ENCODE measurements at places on chromosomes 6 and 20. TPM values are rescaled to one million over a fixed set of nuclear protein-coding genes. Genes with fewer than 3 reads are reported as not detected.

- DNase-seq, result no peak
Observed at GRCh38 chr6:169850746-169851145, 99.3 kb downstream of the ERMARD start.

RBL1 gene
- 34.6 TPM for total RNA-seq

- peak; percentile 91 for DNase-seq
Observed at GRCh38 chr6:3247255-3248146, 11.2 kb upstream of the PSMG4 start.

GRCh38 chr6:4531406-4531805 is 244.8 kb upstream of the CDYL start:
- DNase-seq, result no peak

EPB41L1 gene
- 8.8 TPM for total RNA-seq

DNA sequence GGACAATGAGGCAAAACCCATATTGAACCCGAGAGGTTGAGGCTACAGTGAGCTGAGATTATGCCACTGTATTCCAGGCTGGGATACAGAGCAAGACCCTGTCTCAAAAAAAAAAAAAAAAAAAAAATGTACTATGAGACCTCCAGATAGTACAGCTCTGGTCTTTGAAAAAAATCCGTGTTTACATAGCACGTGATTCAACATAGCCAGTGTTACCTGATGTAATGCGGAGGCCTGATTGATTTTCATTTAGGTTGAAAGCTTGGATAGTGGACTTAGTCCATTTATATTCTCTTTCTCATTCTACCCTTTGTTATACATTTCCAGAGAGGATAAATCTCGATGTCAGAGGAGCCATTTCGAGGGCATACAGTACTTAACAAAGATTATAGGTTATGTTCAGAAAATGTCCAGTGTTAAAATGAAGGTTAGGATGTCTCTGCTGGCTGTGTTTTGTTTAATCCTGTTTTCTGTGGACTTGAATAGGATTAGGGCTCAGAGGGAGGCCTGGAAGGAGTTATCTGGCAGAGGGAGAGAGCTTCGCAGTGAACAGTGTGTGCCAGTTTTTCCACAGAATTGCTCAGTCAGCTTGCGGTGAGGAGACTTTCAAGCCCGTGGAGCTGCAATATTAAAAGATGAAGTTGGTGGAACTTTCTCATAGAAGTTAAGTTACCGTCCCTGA is 33.9 kb upstream of the BCLAF1 start:
- DNase-seq, result no peak

GRCh38 chr6:109526905-109527628 is 44.0 kb upstream of the ZBTB24 start:
- peak; percentile 70 for DNase-seq

DNA sequence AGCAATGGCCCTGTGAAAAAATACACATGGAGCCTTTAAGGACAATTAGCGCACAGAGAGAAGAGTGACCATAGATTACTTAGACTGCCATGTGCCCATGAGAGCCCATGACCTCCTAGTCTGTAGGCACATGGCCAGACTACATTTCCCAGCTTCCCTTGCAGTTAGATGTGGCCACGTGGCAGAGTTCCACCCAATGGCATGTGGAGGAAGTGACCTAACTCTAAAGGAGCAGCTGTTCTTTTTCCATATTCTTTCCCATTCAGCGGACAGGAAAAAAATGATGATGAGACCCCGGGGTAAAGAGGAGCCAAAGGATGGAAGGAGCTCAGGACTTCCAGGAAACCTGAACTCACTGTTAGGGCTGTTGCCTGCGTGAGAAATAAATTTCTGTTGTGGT is 116.6 kb downstream of the CBLN4 start:
- DNase-seq, result peak; percentile 17

- DNase-seq, result no peak
Observed at GRCh38 chr6:51720327-51720726, 367.1 kb downstream of the PKHD1 start.

- DNase-seq, result peak; percentile 67
Observed at GRCh38 chr6:116561377-116562018, 7.9 kb downstream of the CALHM4 start.

DNA sequence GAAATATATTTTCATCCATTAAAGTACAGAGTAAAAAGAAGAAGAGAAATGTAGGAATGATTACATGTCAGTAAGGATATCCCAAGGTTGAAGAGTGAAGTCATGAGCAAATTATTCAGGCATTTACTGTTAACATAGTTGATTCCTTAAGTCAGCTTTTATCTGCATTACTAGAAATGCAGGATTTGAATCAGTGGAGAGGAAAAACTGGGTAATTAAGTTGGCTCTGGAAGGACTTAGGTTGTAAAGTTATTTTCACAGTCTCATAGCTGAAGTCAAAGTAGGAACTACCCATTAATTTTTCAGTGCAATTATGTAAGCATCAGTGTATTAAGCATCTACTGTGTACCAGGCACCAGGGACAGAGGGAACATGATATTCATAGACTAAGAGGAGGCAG is 7.8 kb downstream of the NAA20 start:
- DNase-seq, result no peak

- DNase-seq, result peak; percentile 76
Observed at GRCh38 chr20:18524646-18525045, 16.9 kb downstream of the SEC23B start.

GRCh38 chr6:32436186-32436585 is 3.5 kb upstream of the HLA-DRA start:
- no peak for DNase-seq

Measured in RPMI7951 (cell line).